GM23248 (cell line): ENCODE measurements at places on chromosomes 5 and 9. TPM values are rescaled to one million over a fixed set of nuclear protein-coding genes. Genes with fewer than 3 reads are reported as not detected.

Gene LRRC26
- not detected in 2 replicates for polyA plus RNA-seq

Gene UGT3A2
- not detected in 2 replicates for polyA plus RNA-seq

DNA sequence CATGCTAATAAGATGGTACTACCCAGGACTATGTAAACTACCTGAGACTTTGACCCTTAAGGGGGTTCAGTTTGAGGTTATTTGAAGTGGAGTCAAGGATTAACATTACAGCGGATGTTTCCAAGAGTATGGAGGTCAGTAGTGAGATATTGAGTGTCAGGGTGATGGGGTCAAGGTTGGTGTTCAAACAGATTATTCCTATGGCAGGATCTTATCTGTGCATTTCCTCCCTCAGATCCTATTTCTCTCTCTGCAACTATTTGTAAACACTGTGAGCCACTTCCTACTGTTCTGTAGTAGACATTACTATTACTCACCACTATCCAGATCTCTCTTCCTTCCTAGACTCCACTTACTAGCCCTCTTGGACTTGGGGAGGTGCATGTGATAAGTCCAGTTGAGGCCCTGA, 54.0 kb upstream of the STOM start:
- no peak overlapping the region for H3K27ac ChIP-seq
- no peaks in the 10 kb centered on the region for H3K36me3 ChIP-seq
- H3K4me3 ChIP-seq = no peak overlapping the region
- DNase-seq = no peak
- H3K27me3 ChIP-seq = peaks cover 33% of the 10 kb centered on the region
- H3K4me1 ChIP-seq = no peaks in the 10 kb centered on the region

- H3K27me3 ChIP-seq = no peaks in the 10 kb centered on the region
- H3K27ac ChIP-seq = no peak overlapping the region
- H3K4me1 ChIP-seq = no peaks in the 10 kb centered on the region
- no peak for DNase-seq
- no peak overlapping the region for H3K4me3 ChIP-seq
These were observed 1176.7 kb upstream of the CDH9 start for GRCh38 chr5:28215091-28215490.

DNA sequence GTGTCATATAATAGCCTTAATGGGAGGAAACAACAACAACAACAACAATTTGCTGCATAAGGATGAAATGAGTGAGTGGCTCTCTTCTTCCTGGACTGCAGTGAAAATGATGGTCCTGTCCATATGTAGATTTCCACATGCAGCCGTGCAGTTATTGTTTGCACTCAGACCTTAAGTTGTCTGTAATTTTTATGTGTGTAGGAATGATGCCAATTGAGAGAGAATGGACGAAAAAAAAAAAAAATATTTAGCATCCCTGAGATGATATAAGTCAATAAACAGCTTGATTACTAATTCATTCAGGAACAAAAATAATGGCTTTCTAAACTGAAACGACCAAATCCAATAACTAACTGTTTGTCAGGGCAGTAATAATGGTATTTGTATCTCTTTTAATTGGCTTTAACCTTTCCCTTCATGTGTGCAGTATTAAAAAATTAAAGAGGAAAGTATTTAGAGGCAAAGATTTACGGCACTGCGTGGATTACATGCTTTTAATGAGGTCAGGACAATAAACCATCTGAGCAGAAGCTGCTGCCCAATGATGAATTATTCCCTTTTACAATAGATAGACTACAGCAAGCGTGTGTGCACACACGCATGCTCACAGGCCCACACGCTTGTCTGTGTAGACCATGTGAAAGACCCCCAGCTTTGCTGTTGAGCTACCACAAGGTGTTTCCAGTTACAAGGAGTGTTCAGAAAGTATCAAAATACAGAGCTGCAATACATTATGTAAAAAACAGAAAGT, 459.5 kb upstream of the WWC1 start:
- H3K27ac ChIP-seq = no peak overlapping the region
- H3K36me3 ChIP-seq = peaks cover 15% of the 10 kb centered on the region
- H3K4me1 ChIP-seq = peaks cover 19% of the 10 kb centered on the region; the same call in 1 of the 2 replicates
- no peaks in the 10 kb centered on the region for H3K27me3 ChIP-seq
- DNase-seq = no peak

- H3K4me1 ChIP-seq = peaks cover 94% of the 10 kb centered on the region
- H3K27ac ChIP-seq = peak overlapping the region; percentile 96
- no peak overlapping the region for H3K4me3 ChIP-seq
- H3K27me3 ChIP-seq = no peaks in the 10 kb centered on the region
These were observed 124.2 kb downstream of the TRIO start for GRCh38 chr5:14267166-14267838.

GRCh38 chr5:34583167-34583566, 73.0 kb upstream of the RAI14 start:
- H3K27me3 ChIP-seq = no peaks in the 10 kb centered on the region
- no peaks in the 10 kb centered on the region for H3K36me3 ChIP-seq
- H3K27ac ChIP-seq = 0 out of 2 replicates have a peak overlapping the region, but pooled peaks have one; percentile 19
- peak; percentile 19 for DNase-seq
- H3K4me3 ChIP-seq = no peak overlapping the region

DNA sequence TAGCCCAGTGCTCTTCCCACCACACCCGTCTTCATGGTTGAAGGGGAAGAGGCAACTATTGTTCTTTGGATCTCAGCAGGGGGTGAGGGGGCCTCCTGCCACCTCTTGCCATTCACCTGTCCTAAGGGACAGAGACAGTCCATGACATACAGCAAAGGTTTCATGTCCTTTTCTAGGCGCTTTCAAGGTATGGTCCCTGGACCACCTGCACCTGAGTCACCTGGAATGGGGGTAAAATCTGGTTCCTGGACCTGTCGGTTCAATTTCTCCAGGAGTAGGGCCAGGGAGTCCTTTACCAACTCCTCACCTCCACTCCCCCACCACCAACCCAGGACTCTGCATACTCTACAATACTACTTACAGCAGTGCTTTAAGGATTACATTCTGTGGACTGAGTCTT, 33.5 kb upstream of the SAP30L start:
- H3K4me1 ChIP-seq = no peaks in the 10 kb centered on the region
- H3K27me3 ChIP-seq = no peaks in the 10 kb centered on the region
- H3K36me3 ChIP-seq = peaks cover 22% of the 10 kb centered on the region; the same call in 1 of the 2 replicates
- H3K27ac ChIP-seq = no peak overlapping the region
- DNase-seq = no peak
- H3K4me3 ChIP-seq = no peak overlapping the region

Gene TAF11L10
- not detected in 2 replicates for polyA plus RNA-seq

DNA sequence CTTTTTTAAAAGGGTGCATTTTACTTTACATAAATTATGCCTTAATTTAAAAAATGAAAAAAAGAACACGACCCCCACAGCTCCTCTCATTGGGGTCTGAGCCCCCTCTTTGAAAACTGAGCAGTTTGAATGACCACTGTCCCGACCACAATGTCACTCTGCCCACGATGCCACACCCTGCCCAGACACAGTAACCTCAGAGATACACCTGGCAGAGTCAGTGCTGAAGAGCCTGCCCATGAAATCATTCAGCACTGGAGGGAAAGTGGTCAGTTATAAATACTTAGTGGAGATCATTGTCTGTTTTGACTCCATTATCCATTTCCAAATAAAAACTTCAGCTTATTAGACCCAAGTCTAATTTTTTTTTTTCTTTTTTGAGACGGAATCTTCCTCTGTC, 49.3 kb downstream of the DNAJC21 start:
- H3K4me3 ChIP-seq = no peak overlapping the region
- no peak for DNase-seq
- H3K36me3 ChIP-seq = no peaks in the 10 kb centered on the region
- H3K4me1 ChIP-seq = no peaks in the 10 kb centered on the region
- no peak overlapping the region for H3K27ac ChIP-seq

Gene AGXT2
- polyA plus RNA-seq = not detected in 2 replicates

DNA sequence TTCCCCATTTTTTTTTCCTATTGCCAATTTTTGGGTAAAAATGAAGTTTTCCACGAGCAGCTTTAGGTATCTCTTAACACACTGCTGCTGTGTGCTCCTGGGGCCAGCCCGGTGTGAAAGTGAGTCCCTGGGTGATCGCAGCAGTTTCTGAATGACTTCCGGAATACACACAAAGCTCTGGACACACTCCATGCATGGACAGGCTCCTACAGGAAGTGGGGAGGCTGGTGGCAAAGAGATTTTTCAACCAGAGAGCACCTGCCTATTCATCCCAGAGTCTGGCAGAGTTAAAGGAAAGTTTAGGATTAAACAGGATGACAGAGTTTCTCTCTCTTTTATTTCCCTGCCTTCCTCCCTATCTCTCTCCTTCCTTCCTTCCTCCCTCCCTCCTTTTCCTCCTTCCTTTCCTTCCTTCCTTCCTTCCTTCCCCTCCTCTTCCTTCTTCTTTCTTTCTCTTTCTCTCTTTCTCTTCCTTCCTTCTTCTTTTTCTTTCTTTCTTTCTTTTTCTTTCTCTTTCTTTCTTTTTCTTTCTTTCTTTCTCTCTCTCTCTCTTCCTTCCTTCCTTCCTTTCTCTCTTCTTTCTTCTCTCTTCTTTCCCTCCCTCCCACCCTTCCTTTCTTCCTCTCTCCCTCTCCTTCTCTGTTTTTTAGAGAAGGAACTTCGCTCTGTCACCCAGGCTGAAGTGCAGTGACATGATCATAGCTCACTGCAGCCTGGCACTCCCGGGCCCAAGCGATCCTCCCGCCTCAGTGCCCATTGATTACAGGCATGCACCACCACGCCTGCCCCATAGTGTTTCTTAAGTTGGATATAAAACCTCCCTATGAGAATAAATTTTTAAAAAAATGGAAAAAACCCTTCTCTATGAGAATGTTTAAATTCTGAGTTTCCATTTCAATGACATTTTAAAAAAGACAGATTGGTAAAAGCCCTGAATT, 38.7 kb upstream of the UBTD2 start:
- no peaks in the 10 kb centered on the region for H3K4me1 ChIP-seq
- H3K27ac ChIP-seq = no peak overlapping the region
- DNase-seq = no peak
- H3K4me3 ChIP-seq = no peak overlapping the region
- no peaks in the 10 kb centered on the region for H3K27me3 ChIP-seq

GRCh38 chr5:150544611-150545219, 36.8 kb downstream of the NDST1 start:
- no peak overlapping the region for H3K4me3 ChIP-seq
- H3K36me3 ChIP-seq = peaks cover 56% of the 10 kb centered on the region
- H3K27ac ChIP-seq = 0 out of 2 replicates have a peak overlapping the region, but pooled peaks have one; percentile 14
- DNase-seq = peak; percentile 74
